ENCODE measurements at places on chromosomes 2 and 18. TPM values are rescaled to one million over a fixed set of nuclear protein-coding genes. Genes with fewer than 3 reads are reported as not detected.

Gene CD8B2
- not detected for total RNA-seq

GRCh38 chr2:149050188-149050587, 11.7 kb downstream of the LYPD6B start:
- DNase-seq, result no peak

Gene TGFA
- total RNA-seq, result 0.47 TPM

- no peak for DNase-seq
Observed at GRCh38 chr2:41990688-41991087, 57.1 kb upstream of the PKDCC start.

Gene HSPE1
- 56.2 TPM for total RNA-seq
